ENCODE measurements at places on chromosomes 1 and 21.

GRCh38 chr1:241531195-241532161 is 700 bp upstream of the KMO start:
- DNase-seq: no peak

DNA sequence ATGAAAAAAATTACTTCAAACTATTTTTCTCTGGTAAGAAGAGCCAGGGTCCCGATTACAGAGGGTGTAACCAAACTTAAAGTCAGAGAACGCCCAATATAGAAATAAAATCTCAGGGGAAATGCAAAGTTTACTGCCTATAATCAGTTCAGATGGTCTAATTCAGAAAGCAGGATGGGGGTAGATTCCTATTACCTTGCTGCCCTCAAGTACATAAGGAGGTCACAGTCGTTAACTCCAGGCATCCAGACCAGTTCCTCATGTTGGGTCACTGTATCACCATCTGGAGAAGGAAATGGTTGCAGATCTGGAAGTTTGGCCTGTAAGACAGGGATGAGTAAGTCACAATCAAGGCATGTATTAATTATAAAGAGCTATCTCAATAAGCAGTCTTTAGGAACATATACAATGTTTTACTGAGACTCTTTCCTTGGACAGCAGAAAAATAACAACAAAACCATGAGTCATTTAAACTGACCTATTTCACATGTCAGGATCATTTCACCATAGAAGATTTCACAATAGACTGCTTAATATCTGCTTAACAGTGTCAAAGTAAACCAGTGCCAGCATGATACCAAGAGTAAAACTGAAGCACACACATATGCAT is 179.4 kb downstream of the SLC45A1 start:
- DNase-seq: no peak

GRCh38 chr1:241627453-241628259 is 12.5 kb downstream of the CHML start:
- no peak for DNase-seq

DNA sequence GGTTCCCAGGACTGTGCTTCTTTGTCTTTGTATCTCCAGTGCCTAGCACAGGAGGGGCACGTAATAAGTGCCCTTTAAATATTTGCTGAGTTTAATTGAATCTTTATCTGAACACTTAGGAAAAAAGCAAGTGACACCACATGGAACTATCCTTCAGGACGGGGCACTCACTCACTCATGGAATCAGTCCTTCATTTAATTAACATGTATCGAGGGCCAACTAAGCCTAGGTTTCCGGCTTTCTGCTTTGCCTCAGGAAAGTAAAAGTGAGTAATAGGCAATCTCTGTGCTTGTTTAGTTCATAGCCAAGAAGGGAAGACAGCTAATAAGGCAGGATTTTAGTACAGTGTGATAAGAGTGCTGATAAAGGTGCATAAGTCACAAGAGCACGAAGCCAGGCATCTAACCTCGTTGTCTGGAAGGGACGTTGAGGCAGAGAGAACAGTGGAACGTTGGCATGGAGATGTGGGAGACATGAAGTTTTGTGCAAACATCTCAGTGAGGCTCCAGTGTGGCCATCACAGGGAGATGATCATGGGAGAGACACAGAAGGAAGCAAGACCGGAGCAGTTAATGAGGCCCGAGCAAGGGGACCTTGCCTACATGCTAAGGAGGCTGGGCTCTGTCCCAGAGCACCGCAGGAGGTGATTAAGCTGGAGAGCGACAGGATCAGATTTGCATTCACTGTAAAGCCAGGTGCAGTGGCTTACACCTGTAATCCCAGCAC is 54.1 kb upstream of the TRIM67 start:
- no peak for DNase-seq

GRCh38 chr21:44461464-44462001 is 6.2 kb downstream of the LRRC3 start:
- no peak for DNase-seq

DNA sequence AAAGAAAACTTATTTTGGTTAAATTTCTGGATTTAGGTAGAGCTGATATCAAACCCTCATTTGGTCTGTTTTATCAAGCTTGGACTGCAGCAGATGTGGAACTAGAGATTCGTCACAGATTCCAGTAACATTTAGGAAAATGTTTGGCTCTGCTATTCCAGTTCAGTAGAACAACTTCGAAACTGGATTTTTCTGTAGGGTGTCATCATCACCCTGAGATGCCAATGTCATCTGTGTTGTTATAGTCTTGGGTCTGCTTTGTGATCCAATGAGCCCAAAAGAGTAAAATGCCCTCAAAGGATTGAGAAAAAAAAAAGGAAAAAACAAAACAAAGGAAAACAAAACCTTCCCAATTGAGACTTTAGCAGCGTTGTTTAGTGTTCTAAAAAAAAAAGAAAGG is 55.4 kb downstream of the LAMC2 start:
- no peak for DNase-seq

All from GM12891 (cell line).